Stimulated activated CD4-positive, alpha-beta T cell treated with anti-CD3 and anti-CD28 coated beads, Interleukin-2, amount 100 ng/mL, for 24 hours (primary cell): ENCODE measurements at places on chromosomes 3 and 15.

- DNase-seq: no peak
These were observed 5.0 kb upstream of the RPP25 start for GRCh38 chr15:74961616-74962015.

DNA sequence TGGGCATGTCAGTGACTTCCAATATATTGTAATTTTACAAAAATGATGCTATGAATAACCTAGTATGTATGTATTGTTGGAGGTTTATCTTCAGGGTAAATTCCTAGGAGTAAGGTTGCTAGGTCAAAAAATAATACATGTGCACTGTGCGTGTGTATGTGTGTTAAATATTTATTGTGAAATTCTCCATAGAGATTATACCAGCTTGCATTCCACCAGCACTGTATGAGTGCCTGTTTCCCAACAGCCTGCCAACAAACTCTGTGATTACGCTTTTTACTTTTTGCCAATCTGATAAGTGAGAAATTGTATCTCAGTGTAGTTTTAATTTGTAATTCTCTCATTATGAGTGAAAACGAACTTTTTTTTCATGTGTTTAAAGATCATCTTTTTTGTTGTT is 12.6 kb upstream of the IGF2BP2 start:
- DNase-seq: no peak

DNA sequence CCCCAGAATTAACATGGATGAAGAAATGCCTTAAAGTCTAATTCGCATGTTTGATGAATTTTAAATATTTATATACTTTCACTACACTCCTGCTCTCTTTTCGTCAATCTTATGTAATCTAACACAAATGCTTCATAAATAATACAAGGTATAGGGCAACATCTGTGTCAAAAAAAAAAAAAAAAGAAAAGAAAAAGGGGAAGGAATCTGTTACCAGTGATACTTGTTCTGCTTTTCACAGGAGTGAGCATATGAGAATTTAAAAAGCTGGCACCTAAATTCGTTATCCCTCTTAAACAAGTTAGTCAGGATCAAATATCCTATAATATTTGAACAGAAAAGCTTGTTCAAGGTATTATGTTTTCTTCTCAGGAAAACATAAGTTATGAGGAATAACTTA is 243.8 kb downstream of the KCNH8 start:
- DNase-seq: no peak

- DNase-seq: no peak
These were observed 226.8 kb downstream of the NTRK3 start for GRCh38 chr15:88029696-88030095.

DNA sequence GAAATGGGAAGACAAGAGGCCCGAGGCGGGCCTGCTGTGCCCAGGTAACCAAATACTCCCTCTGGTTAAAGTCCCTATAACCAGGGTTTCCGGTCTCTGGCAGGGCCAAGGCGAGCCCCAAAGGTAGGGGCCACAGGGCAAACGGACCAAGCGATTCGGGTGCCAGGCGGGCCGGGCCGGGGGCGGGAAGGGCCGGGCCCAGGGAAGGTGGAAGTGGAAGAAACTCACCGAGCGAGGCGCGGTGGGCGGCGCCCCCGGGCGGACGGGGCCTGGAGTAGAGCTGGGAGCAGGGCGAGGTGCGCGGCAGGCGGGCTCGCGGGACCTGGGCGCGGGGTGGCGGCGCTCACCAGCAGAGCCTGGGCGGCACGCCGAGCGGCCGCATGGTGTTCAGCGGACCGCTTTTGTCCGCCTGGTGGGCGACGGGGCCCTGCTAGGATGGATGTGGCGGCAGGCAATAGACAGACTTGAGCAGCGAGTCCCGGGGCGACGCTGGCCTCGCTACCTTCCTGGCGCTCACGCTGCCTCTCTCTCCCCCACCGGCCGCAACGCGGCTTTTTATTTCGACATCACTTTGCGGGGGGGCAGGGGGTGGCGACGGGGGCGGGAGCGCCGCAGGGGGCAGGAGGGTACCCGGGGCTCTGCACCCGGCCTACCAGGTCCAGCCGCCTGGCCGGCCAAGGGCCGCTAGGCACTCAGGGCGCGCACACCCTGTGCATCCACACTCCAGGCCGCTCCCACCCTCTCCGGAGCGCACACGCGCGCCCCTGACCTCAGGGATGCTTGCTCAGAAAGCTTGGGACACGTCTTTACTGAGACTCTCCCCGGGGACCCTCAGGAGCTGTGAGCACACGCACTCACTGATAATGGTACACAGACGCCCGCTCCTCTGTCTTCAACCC is at the start of gene GATA2:
GATA2 (minus strand) TSS at position 531 of the 899 bp plus-strand sequence. CDS start 6,170 bp downstream, outside the sequence.
- peak; percentile 55 for DNase-seq

- no peak for DNase-seq
These were observed 5.6 kb downstream of the SLC25A38 start for GRCh38 chr3:39388741-39389248.

DNA sequence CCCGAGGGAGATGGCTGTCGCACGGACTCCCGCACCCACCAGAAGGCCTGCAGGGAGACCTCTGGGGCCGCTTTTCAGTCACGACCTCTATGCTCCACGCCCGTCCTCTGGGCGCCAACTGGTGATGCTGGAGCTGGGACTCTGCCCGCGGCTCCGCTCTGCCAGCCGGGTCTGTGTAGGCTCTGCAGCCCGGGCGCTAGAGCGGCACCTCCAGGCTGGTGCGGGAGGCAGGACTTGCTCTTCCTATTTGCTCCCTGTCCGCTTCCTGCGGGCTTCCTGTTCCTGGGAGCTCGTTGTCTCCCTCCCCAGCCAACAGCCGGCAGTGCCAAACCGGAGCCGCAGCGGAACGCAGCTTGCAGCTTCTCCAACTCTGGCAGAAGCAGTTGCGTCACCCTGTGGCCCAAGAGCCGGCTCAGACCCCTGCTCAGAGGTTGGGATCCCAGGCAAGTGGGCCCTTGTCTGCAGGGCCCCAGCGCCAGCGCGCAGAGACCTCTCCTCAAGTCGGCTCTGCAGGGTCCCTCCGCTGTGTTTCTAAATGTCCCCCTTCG is 285.9 kb downstream of the XXYLT1 start:
- DNase-seq: no peak

GRCh38 chr3:58272891-58273290 is 33.2 kb upstream of the RPP14 start:
- no peak for DNase-seq

DNA sequence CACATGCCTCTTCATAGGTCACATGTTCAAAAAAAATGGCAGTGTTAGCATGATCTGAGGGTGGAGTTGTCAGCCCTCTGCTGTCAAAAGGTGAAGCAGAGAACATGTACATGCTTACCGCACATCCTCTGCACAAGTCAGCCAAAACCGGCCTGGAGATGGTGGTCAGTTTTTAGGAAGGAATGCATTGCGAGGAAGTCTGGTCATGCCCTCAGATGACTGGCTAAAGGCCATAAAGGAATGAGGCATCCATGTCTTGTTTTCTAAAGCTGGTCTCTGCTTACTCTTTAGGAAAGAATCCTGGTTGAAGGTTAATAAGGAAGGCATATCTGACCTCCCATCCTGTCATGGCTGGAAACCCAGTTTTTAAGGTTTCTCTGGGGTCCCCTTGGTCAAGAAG is 292.0 kb upstream of the CCDC54 start:
- no peak for DNase-seq
